ENCODE measurements at places on chromosomes 3 and 15.

- no peak for DNase-seq
These were observed 63.7 kb downstream of the DPPA2 start for GRCh38 chr3:109252641-109253040.

DNA sequence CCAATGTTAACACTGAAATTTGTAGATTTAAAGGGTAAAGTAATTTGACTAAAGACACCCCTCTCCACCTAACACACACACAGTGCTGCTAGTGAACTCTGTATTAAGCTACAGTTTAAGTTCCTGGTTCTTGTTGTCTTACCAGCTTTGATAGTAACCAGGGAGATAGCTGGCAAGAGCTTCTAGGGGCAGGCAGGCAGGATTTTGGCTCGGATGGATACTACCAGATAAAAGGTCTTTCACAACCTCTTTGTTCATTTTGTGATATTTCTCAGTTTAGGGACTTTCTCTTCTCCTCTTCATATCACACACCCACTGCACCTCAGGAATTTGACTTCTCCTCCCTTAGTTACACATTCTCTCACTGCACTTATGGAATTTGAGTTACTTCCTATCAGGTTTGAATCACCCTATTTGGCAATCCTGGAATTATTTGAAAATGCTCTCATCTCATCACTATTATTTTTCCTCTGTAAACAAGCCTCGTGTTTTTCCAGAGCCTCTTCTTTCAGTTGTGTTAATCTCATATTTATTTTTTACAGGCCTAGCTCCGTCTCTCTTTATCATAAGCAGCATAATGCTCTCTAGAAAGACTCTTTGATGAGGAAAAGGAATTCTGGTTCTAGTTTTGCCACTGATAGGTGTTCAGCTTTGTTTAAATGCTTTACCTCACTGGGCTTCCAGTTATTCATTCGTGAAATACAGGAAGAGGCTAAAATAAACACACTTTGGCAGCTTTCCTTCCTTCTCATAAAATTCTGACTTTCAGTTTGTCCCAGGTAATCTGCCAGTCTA is 23.0 kb upstream of the CLDN1 start:
- peak; percentile 47 for DNase-seq

DNA sequence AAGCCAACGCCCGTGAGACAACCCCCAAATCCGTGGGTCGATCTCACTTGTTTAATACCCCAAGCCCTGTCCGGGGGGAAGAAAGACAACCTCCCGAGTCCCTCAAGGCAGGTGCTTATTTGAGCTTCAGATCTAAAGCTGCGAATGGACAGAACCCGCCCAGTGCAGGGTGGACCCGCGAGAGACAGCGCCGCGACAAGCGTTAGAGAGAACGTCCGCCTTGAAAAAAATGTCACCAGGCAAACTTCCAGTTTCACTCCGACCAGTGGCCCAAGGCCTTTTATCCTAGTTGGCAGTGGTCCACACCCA is 740 bp upstream of the OXSR1 start:
- DNase-seq = no peak

- no peak for DNase-seq
These were observed 50.3 kb downstream of the FBLN2 start for GRCh38 chr3:13598926-13599886.

GRCh38 chr3:55620351-55621025 is 133.4 kb upstream of the WNT5A start:
- peak; percentile 80 for DNase-seq

- DNase-seq = no peak
These were observed 47.1 kb downstream of the AKAP13 start for GRCh38 chr15:85427286-85428028.

All from GM12865 (cell line).